ENCODE measurements at places on chromosomes 16 and 17. TPM values are rescaled to one million over a fixed set of nuclear protein-coding genes. Genes with fewer than 3 reads are reported as not detected.

CCL4 gene
- 17.5 TPM for polyA plus RNA-seq

P2RX1 gene
- polyA plus RNA-seq: 4.3 TPM

DNASE1L2 gene
- polyA plus RNA-seq: 0.36 TPM

- DNase-seq: no peak
These were observed 41.5 kb upstream of the MRTFB start for GRCh38 chr16:14029658-14030057.

GRCh38 chr16:75754141-75754540 is 27.9 kb upstream of the CPHXL start:
- no peak for DNase-seq

DNA sequence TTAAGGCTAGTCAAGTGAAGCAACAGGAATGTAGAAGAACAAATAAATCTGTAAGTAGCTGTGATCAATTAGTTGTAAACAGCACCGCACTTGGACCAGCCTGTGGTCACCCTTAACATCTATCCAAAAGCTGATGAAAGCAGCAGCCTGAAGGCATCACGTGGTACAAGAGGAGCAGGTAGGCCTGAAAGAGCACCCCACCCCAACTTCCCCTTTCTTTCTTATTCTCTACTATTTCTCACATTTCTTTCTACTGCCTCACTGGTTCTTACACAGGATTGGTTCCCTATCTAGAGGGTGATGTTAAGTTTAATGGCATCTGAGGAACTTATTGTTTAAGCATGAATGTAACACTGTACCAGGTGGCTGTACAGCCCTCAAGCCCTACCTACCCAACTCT is 42.6 kb upstream of the CLEC18B start:
- no peak for DNase-seq

- DNase-seq: no peak
These were observed 24.1 kb downstream of the C16orf96 start for GRCh38 chr16:4580250-4580649.

Measured in GM12878 (cell line).